ENCODE measurements at places on chromosomes 12 and 14. TPM values are rescaled to one million over a fixed set of nuclear protein-coding genes. Genes with fewer than 3 reads are reported as not detected.

DNA sequence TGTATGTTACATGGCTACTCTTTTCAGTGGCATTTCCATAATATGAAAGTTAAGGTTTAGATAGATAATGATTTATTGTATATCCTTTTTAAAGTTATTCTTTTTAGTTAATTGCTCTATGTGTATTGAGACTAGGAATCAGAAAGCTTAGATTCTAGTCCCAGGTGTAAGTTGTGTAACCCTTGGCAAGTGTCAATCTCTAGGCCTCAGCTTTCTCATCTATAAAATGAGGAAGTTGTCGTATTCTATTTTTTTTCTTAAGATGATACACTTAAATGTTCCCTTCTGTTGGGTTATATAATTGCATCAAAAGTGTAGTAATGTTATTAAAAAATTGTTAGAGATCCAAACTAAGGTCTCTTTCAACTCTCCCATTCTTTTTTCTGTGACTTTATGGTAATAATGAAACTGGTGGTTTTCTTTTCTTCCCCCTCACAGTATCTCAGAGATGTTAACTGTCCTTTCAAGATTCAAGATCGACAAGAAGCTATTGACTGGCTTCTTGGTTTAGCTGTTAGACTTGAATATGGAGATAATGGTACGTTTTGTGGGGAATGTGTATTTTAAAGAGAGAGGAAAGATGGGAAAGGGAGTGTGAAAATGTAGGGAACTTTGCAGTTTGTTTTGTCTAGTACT is 4.1 kb downstream of the RTRAF start:
- H3K27me3 ChIP-seq, result no peaks in the 10 kb centered on the region
- H3K27ac ChIP-seq, result no peak overlapping the region
- peak overlapping the region; percentile 25 for H3K4me3 ChIP-seq

GRCh38 chr12:117861691-117862090 is 107.1 kb downstream of the KSR2 start:
- H3K4me1 ChIP-seq, result no peaks in the 10 kb centered on the region
- H3K27ac ChIP-seq, result no peak overlapping the region
- no peak for DNase-seq
- no peaks in the 10 kb centered on the region for H3K36me3 ChIP-seq
- H3K27me3 ChIP-seq, result peaks cover 14% of the 10 kb centered on the region

DNA sequence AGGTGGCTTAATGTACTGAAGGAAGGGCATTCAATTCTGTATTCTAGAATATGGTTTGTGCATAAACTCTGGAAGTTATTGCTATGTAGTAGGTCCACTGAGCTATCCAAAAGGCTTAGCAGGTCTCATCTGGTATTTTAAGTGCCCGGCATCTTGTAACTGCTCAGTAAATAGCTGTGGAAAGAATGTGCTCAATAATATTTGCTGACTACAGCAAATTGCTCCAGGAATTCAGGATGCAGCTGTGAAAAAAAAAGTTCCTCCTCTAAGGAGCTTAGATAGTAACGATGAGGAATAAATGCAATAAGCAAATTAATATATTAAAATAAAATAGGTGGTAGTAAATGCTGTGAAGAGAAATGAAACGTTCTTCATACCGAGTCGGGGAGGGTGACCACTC is 857.1 kb downstream of the AACS start:
- H3K4me1 ChIP-seq, result no peaks in the 10 kb centered on the region
- H3K36me3 ChIP-seq, result no peaks in the 10 kb centered on the region
- H3K4me3 ChIP-seq, result no peak overlapping the region
- H3K27ac ChIP-seq, result no peak overlapping the region
- no peaks in the 10 kb centered on the region for H3K27me3 ChIP-seq

RASSF8 gene
- 12.8 TPM for total RNA-seq

FAM222A gene
- total RNA-seq, result 0.55 TPM

DNA sequence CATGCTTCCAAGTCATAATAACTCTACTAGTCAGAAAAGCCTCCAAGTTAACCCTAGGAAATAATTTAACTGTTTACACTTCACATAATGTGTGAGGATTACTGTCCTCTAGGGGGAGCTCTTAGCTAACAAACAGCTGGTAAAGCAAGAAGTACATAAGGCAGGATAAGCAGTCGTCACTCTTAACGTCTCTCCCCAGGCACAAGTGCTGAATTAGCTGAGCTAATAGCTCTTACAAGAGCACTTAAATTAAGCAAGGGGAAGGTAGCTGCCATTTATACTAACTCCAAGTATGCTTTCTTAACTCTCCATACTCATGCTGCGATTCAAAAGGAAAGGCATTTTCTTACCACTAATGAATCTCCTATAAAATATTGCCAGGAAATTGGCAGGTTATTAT is 79.3 kb upstream of the TSPAN11 start:
- no peaks in the 10 kb centered on the region for H3K36me3 ChIP-seq
- H3K27ac ChIP-seq, result no peak overlapping the region
- peaks cover 10% of the 10 kb centered on the region for H3K4me1 ChIP-seq
- H3K4me3 ChIP-seq, result no peak overlapping the region
- H3K27me3 ChIP-seq, result peaks cover 3% of the 10 kb centered on the region

- H3K4me1 ChIP-seq, result no peaks in the 10 kb centered on the region
- H3K36me3 ChIP-seq, result no peaks in the 10 kb centered on the region
- no peak overlapping the region for H3K27ac ChIP-seq
- DNase-seq, result no peak
- H3K4me3 ChIP-seq, result no peak overlapping the region
- H3K27me3 ChIP-seq, result no peaks in the 10 kb centered on the region
These were observed 380.1 kb upstream of the TMEM132C start for GRCh38 chr12:127886827-127887226.

- H3K36me3 ChIP-seq, result peaks cover 4% of the 10 kb centered on the region
- H3K4me3 ChIP-seq, result peak overlapping the region; percentile 99
- peak; percentile 63 for DNase-seq
- H3K4me1 ChIP-seq, result peaks cover 49% of the 10 kb centered on the region
- H3K27ac ChIP-seq, result peak overlapping the region; percentile 74
These were observed 1.0 kb downstream of the HIP1R start for GRCh38 chr12:122836027-122836921.

GRCh38 chr14:37508503-37508902 is 86.5 kb downstream of the FOXA1 start:
- no peaks in the 10 kb centered on the region for H3K4me1 ChIP-seq
- H3K27me3 ChIP-seq, result no peaks in the 10 kb centered on the region
- no peak overlapping the region for H3K27ac ChIP-seq
- DNase-seq, result no peak
- H3K36me3 ChIP-seq, result no peaks in the 10 kb centered on the region
- no peak overlapping the region for H3K4me3 ChIP-seq

MGST1 gene
- not detected for total RNA-seq

SIX6 gene
- total RNA-seq, result not detected

GRCh38 chr12:27015730-27016076 is 1.5 kb upstream of the TM7SF3 start:
- no peak for DNase-seq
- no peak overlapping the region for H3K4me3 ChIP-seq
- peaks cover 56% of the 10 kb centered on the region for H3K4me1 ChIP-seq
- no peaks in the 10 kb centered on the region for H3K36me3 ChIP-seq

GRCh38 chr14:104746934-104747481 is 5.9 kb upstream of the SIVA1 start:
- H3K27ac ChIP-seq, result no peak overlapping the region
- H3K36me3 ChIP-seq, result no peaks in the 10 kb centered on the region
- peaks cover 7% of the 10 kb centered on the region for H3K4me1 ChIP-seq
- H3K27me3 ChIP-seq, result no peaks in the 10 kb centered on the region
- no peak overlapping the region for H3K4me3 ChIP-seq
- no peak for DNase-seq

- no peak for DNase-seq
- H3K4me1 ChIP-seq, result peaks cover 30% of the 10 kb centered on the region
- no peaks in the 10 kb centered on the region for H3K27me3 ChIP-seq
- peak overlapping the region; percentile 70 for H3K27ac ChIP-seq
- H3K4me3 ChIP-seq, result peak overlapping the region; percentile 49
- no peaks in the 10 kb centered on the region for H3K36me3 ChIP-seq
These were observed 361.6 kb downstream of the AEBP2 start for GRCh38 chr12:19800884-19801283.

DNA sequence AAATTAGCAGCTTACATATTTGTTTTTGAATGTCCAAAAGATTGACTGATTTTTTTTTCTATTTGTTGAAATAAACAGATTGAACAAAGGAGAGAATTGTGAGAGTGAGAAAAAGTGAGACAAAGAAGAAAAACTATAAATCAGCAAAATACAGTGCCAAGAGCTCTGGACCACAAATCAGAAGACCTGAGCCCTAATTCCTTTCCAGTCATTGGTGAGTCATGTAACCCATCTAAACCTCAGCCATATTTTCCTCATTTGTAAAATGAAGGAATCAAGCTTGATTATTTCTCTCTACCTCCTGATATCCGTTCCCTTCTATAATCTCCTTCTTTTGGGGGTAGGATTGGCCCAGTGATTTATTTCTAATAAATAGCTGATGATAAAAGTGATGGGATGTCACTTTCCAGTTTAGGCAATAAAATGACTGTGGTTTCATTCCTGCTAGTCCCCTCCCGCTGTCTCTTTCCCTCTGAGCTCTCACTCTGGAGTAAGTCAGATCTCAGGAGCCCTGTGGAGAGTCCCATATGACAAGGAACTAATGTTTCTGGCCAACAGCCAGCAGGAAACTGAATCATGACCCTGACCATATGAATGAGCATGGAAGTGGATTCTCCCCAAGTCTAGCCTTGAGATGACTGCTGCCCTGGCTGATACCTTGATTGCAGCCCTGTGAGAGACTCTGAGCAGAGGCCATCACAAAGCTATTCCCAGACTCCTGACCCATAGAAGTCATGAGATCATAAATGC is 218.9 kb downstream of the ACSS3 start:
- no peak overlapping the region for H3K4me3 ChIP-seq
- H3K36me3 ChIP-seq, result no peaks in the 10 kb centered on the region
- no peak overlapping the region for H3K27ac ChIP-seq
- H3K4me1 ChIP-seq, result no peaks in the 10 kb centered on the region
- no peaks in the 10 kb centered on the region for H3K27me3 ChIP-seq
- DNase-seq, result no peak

DNA sequence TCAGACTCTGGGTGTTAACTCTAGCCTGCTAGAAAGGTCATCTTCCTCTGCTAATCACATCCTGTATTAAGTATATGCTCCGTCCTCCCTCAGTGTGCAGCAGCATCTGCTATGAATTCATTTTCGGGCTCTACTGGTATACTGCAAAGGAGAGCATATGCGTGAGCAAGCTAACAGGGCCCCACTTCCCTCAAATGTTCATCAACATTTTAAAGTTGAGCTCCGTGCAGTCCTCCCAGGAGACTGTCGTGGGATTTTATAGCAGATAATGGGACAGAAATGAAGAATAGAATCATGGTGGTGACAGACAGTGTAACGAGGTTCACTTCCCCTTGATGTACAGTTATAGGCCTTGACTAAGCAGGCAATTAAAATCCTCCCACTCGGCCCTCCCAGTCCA is 131.7 kb downstream of the PLXNC1 start:
- no peaks in the 10 kb centered on the region for H3K27me3 ChIP-seq
- no peak overlapping the region for H3K4me3 ChIP-seq
- no peak for DNase-seq
- no peak overlapping the region for H3K27ac ChIP-seq
- no peaks in the 10 kb centered on the region for H3K36me3 ChIP-seq

GPRC5A gene
- total RNA-seq, result 0.60 TPM

RAD9B gene
- total RNA-seq, result 2.3 TPM

DNA sequence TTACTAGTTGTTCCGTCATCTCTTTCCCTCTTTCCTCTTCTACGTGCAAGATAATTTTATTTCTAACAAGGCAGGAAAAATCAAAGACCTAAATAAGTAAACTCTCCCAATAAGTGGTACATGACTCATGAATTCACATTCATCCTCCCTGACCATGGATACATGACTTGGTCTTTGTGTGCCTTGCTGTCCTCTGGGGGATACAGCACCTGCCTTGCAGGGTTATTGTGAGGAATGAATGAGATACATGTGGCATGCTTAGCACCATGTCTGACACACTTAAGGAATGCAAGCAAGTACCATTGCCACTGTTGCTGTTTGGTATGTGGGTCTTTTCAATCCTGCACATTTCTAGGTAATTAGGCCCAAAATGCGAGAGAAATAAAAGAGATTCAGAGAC is 208.4 kb downstream of the DPF3 start:
- no peak for DNase-seq
- H3K27me3 ChIP-seq, result no peaks in the 10 kb centered on the region
- no peak overlapping the region for H3K4me3 ChIP-seq
- no peak overlapping the region for H3K27ac ChIP-seq

DNA sequence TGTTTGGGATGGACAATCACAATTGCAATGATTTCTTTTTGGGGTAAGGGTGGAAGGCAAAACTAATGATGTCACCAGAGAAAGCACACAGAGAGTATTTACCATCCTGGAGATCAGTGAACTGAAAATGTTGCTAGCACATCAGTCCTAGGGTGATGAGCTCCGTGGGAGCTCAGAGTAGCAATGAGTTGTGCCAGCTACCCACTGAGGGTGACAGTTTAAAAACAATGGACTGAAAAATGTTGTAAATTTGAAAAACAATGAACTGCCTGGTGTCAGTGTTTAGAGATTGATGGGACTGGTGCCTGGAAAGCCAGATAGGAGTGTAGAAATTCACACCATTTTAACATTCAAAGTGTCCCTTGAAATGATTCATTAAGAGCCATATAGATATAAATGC is 198.5 kb downstream of the ATP23 start:
- no peak for DNase-seq
- no peaks in the 10 kb centered on the region for H3K36me3 ChIP-seq
- H3K4me3 ChIP-seq, result no peak overlapping the region
- no peaks in the 10 kb centered on the region for H3K4me1 ChIP-seq
- peaks cover under 1% of the 10 kb centered on the region for H3K27me3 ChIP-seq

OSGEP gene
- total RNA-seq, result 50.7 TPM

DNA sequence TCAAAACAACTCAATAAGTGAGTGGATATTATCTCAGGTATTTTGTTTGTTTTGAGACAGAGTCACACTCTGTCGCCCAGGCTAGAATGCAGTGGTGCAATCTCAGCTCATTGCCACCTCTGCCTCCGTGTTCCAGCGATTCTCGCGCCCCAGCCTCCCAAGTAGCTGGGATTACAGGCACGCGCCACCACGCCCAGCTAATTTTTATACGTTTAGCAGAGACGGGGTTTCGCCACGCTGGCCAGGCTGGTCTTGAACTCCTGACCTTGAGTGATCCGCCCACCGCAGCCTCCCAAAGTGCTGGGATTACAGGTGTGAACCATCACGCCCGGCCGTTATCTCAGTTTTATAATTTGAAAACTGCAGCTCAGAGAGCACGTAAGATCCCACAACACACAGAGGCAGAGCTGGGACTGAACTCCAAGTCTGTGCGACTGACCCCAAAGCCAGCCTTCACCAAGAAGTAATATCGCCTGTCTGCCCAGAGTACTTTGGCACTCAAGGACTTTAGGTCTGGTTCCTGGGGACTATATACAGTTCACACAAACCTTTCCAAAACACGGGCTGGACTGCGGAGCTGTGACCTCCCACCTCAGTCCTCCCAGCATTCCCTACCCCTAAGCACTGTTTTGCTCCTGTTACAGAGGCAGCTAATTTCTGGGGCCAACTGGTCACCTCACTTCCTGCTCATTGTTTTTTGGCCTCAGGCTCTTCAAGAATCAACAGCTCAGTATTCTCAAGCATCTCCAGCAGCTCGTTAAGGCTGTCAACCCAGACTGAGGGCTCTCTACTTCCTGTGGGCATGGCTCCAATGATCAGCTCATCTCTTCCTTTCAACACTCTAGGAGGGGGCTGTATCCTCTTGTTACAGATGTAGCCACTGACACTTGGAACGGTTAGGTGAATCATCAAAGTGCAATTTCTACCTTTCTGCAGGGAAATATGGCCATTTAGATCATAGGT is 22.5 kb downstream of the TESC start:
- no peak overlapping the region for H3K4me3 ChIP-seq
- no peak for DNase-seq
- peaks cover 4% of the 10 kb centered on the region for H3K4me1 ChIP-seq
- no peak overlapping the region for H3K27ac ChIP-seq
- H3K27me3 ChIP-seq, result no peaks in the 10 kb centered on the region

Measured in activated T-cell treated with anti-CD3 and anti-CD28 coated beads, Interleukin-2, amount 50 U/mL, for 72 hours (primary cell).